Liver (tissue), 10 donors: ENCODE measurements at places on chromosomes 7 and 10. TPM values are rescaled to one million over a fixed set of nuclear protein-coding genes. Genes with fewer than 3 reads are reported as not detected.

- DNase-seq = peak; percentile 5
Measured at GRCh38 chr10:3417096-3417495, 244.5 kb upstream of the PITRM1 start.

DNA sequence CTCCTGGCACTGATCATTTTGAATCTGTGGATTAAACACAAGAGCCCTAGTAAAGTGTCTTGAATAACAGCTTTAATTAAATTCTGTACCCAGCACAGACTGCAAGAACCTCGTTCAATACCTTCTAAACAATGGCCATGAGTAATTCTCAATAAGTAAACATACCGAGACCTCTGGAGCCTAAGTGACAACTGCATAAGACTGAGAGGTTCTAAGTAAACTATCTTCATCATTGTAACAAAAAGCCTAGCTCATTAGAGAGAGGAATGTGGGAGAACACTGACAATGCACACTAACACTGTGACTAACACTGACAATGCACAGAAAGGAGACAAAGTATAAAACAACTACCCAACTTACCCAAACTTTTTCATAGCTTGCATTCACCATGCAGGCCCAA lies 117.4 kb downstream of the ELAPOR2 start:
- no peak for DNase-seq

GRCh38 chr10:19730907-19731217 lies 85.4 kb upstream of the PLXDC2 start:
- DNase-seq = no peak

DNA sequence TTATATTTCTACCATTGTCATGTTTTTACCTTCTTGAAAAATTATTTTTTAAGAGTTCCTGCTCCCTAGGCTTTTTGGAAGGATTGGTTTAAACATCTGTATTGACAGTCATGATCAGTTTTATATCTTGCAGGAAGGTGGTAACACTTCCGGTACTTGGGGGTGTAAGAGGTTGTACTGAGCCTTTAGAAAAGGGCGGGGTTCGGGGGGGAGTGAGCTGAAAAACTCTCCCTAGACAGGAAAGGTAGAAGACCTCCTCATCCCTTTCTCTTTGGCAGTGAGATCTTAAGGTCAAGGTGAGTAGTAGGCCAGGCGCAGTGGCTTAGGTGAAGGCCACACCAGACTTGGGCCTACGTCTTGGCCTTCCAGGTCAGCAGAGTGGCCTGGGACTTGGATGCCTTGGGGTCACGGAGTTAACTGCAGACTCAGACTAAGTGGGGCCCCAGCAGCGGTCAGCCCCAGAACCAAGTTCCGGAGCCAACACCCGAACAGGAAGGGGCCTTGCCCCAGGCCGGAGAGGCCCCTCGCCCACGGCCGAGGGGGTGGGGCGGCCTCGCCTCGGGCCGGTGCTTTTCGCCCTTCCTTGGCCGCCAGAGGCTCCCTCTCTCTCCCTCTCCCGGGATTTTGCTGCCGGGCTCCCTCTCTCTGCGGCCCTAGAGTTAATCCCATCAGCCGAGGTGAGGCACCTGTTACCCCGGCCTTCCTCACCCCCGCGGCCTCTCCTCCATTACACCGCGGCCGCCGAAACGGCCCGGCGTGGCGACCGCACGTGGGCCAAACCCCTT lies at the start of gene PPP1R9A:
PPP1R9A (plus strand) TSS at position 569 of the 785 bp plus-strand sequence. CDS start 2,520 bp downstream, outside the sequence.
- DNase-seq = peak; percentile 48

DNA sequence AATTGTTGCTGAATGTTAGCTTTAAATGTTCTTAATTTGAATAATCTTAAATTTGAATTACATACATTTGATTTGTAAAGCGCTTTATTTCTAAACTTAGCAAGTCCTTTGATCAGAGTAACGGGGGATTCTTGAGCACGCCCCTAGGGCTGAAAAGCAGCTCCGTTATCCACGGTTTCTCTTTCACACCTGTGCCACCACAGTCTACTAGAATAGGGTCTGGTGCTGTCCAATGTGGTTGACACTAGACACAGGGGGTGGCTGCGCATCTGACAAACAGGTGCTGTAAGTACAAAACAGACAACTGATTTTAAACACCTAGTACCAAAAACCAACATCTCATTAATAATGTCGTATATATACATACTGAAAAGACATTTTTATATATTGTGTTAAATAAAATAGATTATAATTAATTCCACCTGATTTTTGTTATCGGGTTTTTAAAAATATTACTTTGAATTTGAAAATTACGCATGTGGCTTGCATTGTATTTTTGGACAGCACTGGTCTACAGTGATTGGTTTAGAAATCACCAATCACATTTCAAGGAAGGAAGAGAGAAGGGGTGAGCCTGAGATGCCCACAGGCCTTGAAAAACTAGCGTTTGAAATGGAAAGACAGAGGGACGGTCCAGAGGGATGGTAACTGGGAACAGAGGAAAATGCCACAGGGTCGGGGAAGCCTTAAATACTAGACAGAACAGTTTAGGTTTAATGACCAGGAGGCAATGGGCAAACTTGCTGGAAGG lies 7.3 kb downstream of the SEPHS1 start:
- DNase-seq = no peak

DNA sequence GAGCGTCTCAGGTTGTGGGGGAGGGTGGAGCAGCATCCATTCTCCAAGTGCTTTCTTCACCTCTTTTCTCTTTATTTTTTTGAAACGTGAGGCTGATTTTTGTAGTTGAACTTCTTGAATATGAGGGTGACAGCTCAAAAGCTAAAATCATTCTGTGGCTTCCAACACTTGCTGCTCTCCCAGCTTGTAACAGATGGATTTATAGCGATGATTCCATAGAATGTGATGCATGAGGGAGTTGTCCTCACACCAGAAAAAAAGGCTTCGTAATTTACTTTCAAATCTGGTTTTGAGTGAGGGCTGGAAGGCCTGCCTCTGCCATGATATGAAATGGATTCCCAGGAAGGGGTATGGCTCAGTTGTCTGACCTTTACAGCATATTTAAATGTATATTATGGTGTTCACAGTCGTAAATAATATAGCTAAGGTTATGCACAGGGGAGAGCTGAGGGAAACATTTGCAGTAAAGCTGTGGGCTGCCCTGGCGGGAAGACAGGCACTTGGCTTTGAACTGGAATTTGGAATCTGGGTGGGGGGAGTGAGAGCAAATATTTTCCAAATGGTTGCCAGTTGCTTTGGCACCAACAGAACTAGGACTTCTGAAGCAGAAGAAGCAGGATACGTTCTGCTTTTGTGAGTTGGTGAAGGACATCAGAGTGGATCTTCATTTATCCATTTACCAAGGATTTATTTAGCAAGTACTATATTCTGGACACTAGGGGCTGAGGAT lies 166.7 kb downstream of the SORCS3 start:
- no peak for DNase-seq

DNA sequence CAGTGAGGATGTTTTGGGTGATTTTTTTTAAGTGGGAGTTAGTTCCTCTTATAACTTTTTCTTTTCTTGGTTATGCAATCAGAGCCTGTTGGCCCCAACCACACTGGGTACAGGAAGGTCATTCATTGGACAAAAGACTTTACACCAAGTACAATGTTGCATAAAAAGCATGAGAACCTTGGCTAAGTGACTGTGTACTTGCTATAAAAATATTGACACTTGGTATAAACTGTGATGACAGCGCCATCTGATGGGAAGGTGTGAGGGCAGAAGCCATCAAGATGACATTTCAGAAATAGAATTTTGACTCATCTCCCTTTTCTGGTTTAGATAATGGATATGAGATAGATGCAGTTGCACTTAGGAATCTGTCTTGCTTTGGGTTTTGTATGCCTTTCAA lies 126.4 kb upstream of the CCDC6 start:
- DNase-seq = no peak

DNA sequence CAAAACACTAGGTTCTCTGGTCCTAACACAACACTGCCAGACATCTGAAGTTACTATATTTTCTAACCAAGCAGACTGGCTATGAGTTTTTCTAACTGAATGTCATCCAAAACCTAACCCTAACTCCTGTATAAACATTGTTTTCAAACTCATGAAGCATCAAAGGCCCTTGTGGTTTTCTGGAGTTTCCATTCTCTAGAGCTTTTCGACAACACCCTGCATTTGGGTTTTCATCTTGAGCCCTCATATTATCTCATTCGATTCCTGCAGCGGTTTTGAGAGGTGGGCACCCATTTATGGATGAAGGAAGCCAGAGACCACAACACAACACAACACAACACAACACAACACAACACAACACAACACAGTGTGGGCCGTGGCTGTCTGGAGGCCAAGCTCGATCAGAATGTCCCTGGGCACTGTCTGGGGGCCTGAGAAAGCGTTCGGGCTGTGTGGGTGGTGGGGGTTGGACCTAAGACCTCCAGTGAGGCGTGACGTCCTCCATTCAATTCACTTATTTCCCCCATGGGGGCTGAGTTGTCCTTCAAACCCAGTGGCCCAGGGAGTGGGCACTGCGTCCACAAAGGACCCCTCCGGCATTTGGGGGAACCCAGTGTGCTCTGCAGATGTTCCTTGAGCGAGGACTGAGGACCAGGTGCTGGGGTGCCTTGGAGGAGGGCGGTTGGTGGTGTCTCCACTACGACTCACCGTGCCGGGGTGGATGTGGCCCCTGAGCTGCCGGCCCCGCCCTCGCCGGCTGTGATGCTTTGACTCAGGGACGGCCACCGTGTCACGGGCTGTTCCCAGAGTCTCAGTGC lies 490.4 kb downstream of the DNAJB6 start:
- DNase-seq = no peak

- no peak for DNase-seq
Measured at GRCh38 chr10:13690281-13690825, 103.6 kb downstream of the PRPF18 start.

- no peak for DNase-seq
Measured at GRCh38 chr10:45495438-45496152, 121.6 kb downstream of the ALOX5 start.

GRCh38 chr7:107815254-107815882 lies 12.3 kb upstream of the SLC26A3 start:
- DNase-seq = no peak

- DNase-seq = peak; percentile 72
Measured at GRCh38 chr10:71708301-71708703, 11.3 kb downstream of the C10orf105 start.

- DNase-seq = peak; percentile 73
Measured at GRCh38 chr10:13074563-13075451, 25.2 kb upstream of the OPTN start.

- no peak for DNase-seq
Measured at GRCh38 chr10:125284875-125285597, 124.7 kb upstream of the CTBP2 start.

The MRLN gene
- not detected for total RNA-seq

The ECHDC3 gene
- 98.3 TPM for total RNA-seq

The MICU1 gene
- total RNA-seq = 28.0 TPM

The GPR85 gene
- total RNA-seq = 0.59 TPM

The SCART1 gene
- 1.1 TPM for total RNA-seq

The KRIT1 gene
- total RNA-seq = 31.2 TPM

The ASB4 gene
- 0.50 TPM for total RNA-seq
